T-cell (primary cell): ENCODE measurements at places on chromosomes 6 and 20. TPM values are rescaled to one million over a fixed set of nuclear protein-coding genes. Genes with fewer than 3 reads are reported as not detected.

DNA sequence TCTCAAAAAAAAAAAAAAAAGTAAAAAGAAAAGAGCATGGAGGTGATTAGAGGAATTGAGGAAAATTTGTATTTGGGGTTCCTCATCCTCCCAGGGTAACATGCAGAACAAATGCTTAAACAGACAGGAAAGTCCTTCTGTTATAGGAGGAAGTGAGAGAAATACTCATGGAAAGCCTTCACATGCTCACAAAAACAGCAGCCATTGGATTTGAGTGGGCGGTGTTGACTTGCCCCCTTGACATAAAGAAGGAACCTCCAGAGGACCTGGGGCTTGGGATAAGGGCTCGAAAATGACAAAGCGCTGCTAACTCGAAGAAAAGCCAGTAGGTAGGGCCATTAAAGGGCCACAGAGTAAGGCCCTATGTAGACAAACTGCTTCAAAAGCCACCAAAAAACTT is 17.5 kb upstream of the SAMHD1 start:
- H3K27ac ChIP-seq: peak overlapping the region; percentile 80
- H3K36me3 ChIP-seq: no peaks in the 10 kb centered on the region
- no peak for DNase-seq

DNA sequence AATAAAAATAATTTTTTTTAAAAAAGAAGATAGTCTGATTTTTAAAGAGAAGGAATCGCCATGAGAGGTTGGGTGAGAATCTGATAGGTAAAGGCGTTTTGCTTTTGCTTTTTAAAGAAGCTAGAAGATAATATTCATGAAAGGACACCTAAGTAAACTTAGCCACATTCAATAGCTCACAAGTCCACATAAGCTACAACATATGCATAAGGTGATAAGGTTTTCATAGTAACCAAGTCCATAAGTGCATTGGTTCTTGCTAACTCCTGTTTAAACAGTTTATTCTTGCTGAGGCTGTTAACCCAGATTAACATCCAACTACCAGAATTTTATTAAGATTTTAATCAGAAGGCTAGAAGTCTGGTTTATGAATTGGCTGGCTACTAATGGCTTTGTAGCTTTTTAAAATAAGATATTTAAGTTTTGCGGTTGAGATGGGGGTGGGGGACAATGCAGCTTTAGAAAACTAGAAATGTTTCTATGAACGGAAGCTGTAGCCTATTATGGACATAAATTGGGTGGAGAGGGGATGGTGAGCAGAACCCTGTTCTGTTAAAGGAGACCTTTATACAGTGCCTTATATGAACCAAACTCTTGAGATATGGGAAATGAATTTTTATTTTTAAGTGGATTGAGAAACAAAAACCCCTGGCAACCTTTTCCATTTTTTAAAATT is 235.1 kb downstream of the ZFAND3 start:
- no peaks in the 10 kb centered on the region for H3K27me3 ChIP-seq
- DNase-seq: no peak
- no peak overlapping the region for H3K4me3 ChIP-seq
- no peak overlapping the region for H3K27ac ChIP-seq
- no peaks in the 10 kb centered on the region for H3K36me3 ChIP-seq
- H3K4me1 ChIP-seq: no peaks in the 10 kb centered on the region

- no peaks in the 10 kb centered on the region for H3K4me1 ChIP-seq
- no peak for DNase-seq
- no peaks in the 10 kb centered on the region for H3K27me3 ChIP-seq
These were observed 563.3 kb upstream of the MAP3K7 start for GRCh38 chr6:91149956-91150705.

DNA sequence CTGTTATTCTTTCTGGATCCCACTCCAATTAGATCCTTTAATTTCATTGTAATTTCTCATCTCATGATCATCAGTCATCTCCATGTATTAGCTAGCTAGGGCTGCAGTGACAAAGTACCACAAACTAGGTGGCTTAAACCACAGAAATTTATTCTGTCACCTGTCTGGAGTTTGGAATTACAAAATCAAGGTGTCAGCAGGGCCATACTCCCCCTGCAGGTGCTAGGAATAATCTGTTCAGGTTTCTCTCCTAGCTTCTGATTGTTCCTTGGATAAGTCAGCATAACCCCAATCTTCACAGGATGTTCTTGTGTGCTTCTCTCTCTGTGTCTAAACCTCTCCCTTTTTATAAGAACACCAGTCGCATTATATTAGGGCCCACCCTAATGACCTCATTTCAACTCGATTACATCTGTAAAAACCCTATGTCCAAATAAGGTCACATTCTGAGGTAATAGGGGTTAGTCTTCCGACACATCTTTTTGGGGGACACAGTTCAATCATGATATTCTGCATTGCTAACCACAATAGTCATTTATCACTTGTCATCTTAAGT is 40.5 kb downstream of the BEND6 start:
- peaks cover 19% of the 10 kb centered on the region for H3K27me3 ChIP-seq
- DNase-seq: no peak
- H3K36me3 ChIP-seq: no peaks in the 10 kb centered on the region
- no peak overlapping the region for H3K4me3 ChIP-seq

- H3K27ac ChIP-seq: no peak overlapping the region
- H3K27me3 ChIP-seq: peaks cover 5% of the 10 kb centered on the region
- H3K36me3 ChIP-seq: no peaks in the 10 kb centered on the region
- no peak for DNase-seq
- no peak overlapping the region for H3K4me3 ChIP-seq
These were observed 23.2 kb upstream of the ELOVL2 start for GRCh38 chr6:11067348-11067747.

DNA sequence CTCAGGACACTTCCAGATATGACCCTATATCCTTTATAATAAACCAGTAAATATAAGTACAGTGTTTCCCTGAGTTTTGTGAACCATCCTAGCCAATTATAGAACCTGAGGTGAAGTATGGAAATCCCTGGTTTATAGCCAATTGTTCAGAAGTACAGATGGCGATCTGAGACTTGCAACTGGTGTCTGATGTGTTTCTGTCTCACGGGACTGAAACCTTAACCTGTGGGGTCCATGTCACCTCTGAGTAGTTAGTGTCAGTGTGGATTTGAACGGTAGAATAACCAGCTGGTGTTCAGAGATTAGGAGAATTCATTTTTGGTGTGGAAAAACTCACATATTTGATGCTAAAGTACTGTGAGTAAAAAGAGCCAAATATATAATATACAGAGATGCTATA is 606.6 kb downstream of the MAFB start:
- H3K27ac ChIP-seq: no peak overlapping the region
- no peak for DNase-seq
- no peaks in the 10 kb centered on the region for H3K36me3 ChIP-seq
- no peaks in the 10 kb centered on the region for H3K4me1 ChIP-seq
- peaks cover 3% of the 10 kb centered on the region for H3K27me3 ChIP-seq

- H3K27me3 ChIP-seq: no peaks in the 10 kb centered on the region
- no peak overlapping the region for H3K4me3 ChIP-seq
- H3K36me3 ChIP-seq: no peaks in the 10 kb centered on the region
- no peak for DNase-seq
- no peak overlapping the region for H3K27ac ChIP-seq
These were observed 955 bp upstream of the SLC26A8 start for GRCh38 chr6:36025260-36025931.

GRCh38 chr6:151242420-151242861 is 2.7 kb downstream of the AKAP12 start:
- H3K36me3 ChIP-seq: no peaks in the 10 kb centered on the region
- no peak overlapping the region for H3K4me3 ChIP-seq
- H3K4me1 ChIP-seq: peaks cover 17% of the 10 kb centered on the region
- no peak overlapping the region for H3K27ac ChIP-seq

DNA sequence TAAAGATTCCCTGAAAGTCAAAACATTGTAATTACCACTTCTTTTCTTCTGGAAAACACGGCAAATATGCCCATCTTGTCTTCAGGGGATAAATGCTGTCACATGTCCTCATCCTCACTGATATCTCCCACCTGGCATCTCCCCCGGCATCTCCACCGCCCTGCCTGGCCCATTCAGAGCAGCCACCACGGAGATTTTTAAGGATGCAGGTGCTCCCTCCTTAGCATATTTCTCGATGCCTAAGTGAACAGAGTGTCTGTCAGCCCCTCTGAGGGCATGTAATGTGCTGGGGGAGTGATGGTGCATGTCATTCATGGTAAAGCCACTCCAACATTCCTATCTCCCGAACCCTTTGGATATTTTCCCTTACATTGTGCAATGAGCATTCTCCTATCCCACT is 215.5 kb downstream of the PREX1 start:
- H3K36me3 ChIP-seq: no peaks in the 10 kb centered on the region
- DNase-seq: no peak
- H3K4me3 ChIP-seq: no peak overlapping the region
- no peak overlapping the region for H3K27ac ChIP-seq
- H3K4me1 ChIP-seq: no peaks in the 10 kb centered on the region
- H3K27me3 ChIP-seq: no peaks in the 10 kb centered on the region

GRCh38 chr6:110567957-110568696 is 91.7 kb upstream of the SLC22A16 start:
- DNase-seq: no peak
- no peaks in the 10 kb centered on the region for H3K27me3 ChIP-seq
- H3K4me3 ChIP-seq: no peak overlapping the region
- H3K4me1 ChIP-seq: peaks cover 4% of the 10 kb centered on the region

GRCh38 chr6:165725201-165725600 is 62.2 kb upstream of the PDE10A start:
- no peaks in the 10 kb centered on the region for H3K4me1 ChIP-seq
- peaks cover 2% of the 10 kb centered on the region for H3K27me3 ChIP-seq
- no peak overlapping the region for H3K27ac ChIP-seq
- H3K36me3 ChIP-seq: no peaks in the 10 kb centered on the region

DNA sequence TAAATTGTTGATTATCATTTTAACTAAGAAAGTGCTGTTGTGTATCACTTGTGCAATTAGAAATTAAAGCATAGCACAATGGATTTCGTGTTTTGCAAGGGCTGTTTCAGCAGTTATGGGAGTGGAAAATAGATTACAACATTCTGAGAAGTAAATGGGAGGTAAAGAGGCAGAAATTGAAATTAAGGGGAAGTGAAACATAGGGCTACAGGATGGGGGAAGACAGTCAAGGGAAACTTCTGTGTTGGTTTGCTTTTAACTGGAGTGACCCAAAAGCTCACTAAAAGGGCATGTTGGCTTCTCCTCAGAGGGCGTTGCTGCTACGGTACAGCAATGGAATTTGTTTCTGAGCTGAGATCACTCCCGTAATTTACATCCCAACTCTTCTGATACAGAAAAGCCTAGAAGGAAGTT is 147.5 kb downstream of the BCAS1 start:
- DNase-seq: no peak
- H3K4me1 ChIP-seq: no peaks in the 10 kb centered on the region
- no peak overlapping the region for H3K27ac ChIP-seq
- H3K27me3 ChIP-seq: no peaks in the 10 kb centered on the region

DNA sequence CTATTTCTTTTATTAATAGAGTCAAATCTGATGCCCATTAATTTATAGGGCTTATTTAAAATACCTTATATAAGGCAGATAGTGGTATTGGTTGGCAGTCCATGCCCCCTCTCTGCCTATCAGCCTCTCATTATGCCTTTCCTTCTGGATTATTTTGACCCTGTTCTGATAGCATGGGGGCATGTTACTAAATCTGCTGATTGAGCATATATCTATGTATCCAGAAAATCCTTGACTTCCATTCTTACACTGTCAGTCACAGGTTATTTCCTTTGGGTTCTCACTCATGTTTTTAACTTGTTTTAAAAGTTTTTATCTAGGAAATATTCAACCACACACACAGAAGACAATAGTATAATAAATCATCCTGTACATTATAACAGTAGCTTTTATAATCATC is 1184.9 kb downstream of the HACE1 start:
- no peak overlapping the region for H3K27ac ChIP-seq
- no peaks in the 10 kb centered on the region for H3K4me1 ChIP-seq
- no peak for DNase-seq
- no peak overlapping the region for H3K4me3 ChIP-seq
- H3K27me3 ChIP-seq: no peaks in the 10 kb centered on the region

DNA sequence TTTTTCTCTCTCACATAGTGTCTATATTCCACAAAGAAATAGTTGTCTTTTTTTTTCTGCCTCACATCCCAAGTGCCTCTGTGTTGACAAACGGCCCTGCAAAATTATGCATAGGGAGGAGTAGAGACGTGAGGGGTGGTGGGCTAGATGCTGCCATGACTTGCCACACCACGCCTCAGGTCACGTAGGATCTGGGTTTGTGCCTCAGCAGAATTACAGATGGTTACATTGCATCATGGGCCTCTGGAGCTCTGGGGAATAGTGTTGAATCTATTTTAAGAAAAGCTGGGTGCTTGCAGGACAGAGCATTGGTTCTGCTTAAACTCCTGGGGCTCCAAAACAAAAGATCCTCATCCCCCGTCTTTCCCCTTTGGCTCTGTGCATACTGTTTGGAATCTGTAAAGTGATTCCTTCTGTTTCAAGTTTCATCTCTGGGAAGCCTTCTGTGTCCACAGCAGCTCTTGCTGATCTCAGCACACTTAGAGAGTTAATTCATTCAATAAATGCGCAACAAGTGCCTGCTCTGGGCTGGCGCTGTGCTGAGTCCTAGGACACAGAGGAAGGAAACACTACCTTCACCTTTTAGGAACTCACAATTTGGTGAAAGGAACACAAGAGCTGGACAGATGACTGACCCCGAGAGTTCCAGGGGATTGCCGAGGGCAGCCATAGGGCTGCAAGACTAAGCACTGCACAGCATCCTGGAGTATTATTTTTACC is 2.4 kb downstream of the FANCE start:
- no peak overlapping the region for H3K27ac ChIP-seq
- no peak overlapping the region for H3K4me3 ChIP-seq
- peaks cover 14% of the 10 kb centered on the region for H3K36me3 ChIP-seq
- peaks cover 24% of the 10 kb centered on the region for H3K4me1 ChIP-seq

- peak; percentile 18 for DNase-seq
- no peak within 1 kb of the TSS for H3K27ac ChIP-seq
- no peaks in the 10 kb centered on the region for H3K36me3 ChIP-seq
- peak within 1 kb of the TSS; percentile 43 for H3K4me3 ChIP-seq
- H3K27me3 ChIP-seq: peaks cover 5% of the 10 kb centered on the region
These were observed at the start of gene MOCS1 for GRCh38 chr6:39934131-39934757. MOCS1 (minus strand) TSS chr6:39934462; CDS start chr6:39934417, 45 bp downstream.

DNA sequence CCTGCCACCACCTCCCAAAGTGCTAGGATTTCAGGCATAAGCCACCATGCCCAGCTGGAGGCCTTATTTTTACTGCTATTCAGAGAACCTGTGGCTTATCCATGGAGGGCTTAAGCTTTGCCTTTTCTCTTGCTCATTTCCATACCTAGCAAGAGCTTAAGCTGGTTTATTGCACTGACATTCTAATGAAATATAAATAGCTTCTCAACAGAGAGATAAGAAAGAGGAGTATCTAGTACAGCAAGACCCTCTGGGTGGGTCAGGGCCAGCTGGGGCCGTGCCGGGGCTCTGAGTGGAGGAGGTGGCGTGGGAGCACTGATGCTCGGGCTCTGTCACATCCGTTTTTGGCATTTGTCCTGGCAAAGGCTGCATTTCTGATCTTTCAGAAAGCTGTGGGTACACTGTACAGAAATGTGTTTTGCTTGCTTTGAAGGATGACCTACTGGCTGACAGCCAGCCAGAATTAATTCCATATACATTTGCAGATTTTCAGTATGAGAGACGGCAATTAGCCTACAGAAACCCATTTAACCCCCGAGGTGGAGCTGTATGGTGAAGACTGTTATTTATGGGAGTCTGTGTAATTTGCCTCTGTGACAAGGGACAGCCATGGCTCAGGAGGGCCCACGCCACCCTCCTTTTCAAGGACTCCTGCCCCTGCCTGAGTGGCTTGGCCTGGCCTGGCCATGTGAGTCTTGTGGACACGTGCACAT is 181.6 kb upstream of the AKAP12 start:
- H3K27me3 ChIP-seq: no peaks in the 10 kb centered on the region
- H3K27ac ChIP-seq: no peak overlapping the region
- H3K4me1 ChIP-seq: no peaks in the 10 kb centered on the region
- peaks cover 2% of the 10 kb centered on the region for H3K36me3 ChIP-seq
- DNase-seq: no peak

Gene DDRGK1
- total RNA-seq: 44.6 TPM

Gene NRSN1
- not detected for total RNA-seq

Gene ESR1
- total RNA-seq: 5.8 TPM

Gene CPXM1
- total RNA-seq: 0.58 TPM

Gene DLL1
- 7.7 TPM for total RNA-seq

Gene TRIM26
- 57.4 TPM for total RNA-seq
